ENCODE measurements at places on chromosomes 1 and 21.
A peak's percentile ranks its signal among the peaks of the same experiment; 100 is the strongest.

GRCh38 chr21:35375115-35375514, 326.0 kb upstream of the RUNX1 start:
- no peaks in the 10 kb centered on the region for H3K27me3 ChIP-seq
- no peaks in the 10 kb centered on the region for H3K36me3 ChIP-seq
- no peak overlapping the region for H3K27ac ChIP-seq
- peaks cover 3% of the 10 kb centered on the region for H3K4me1 ChIP-seq
- no peak overlapping the region for H3K4me3 ChIP-seq
- no peak for DNase-seq

- H3K27ac ChIP-seq = no peak overlapping the region
- H3K27me3 ChIP-seq = no peaks in the 10 kb centered on the region
- no peak for DNase-seq
- no peaks in the 10 kb centered on the region for H3K4me1 ChIP-seq
Measured at GRCh38 chr1:225642177-225642576, 10.7 kb downstream of the ENAH start.

GRCh38 chr1:899636-900317, 23.9 kb upstream of the SAMD11 start:
- no peak overlapping the region for H3K27ac ChIP-seq
- H3K4me1 ChIP-seq = no peaks in the 10 kb centered on the region
- DNase-seq = peak; percentile 5
- no peaks in the 10 kb centered on the region for H3K36me3 ChIP-seq

DNA sequence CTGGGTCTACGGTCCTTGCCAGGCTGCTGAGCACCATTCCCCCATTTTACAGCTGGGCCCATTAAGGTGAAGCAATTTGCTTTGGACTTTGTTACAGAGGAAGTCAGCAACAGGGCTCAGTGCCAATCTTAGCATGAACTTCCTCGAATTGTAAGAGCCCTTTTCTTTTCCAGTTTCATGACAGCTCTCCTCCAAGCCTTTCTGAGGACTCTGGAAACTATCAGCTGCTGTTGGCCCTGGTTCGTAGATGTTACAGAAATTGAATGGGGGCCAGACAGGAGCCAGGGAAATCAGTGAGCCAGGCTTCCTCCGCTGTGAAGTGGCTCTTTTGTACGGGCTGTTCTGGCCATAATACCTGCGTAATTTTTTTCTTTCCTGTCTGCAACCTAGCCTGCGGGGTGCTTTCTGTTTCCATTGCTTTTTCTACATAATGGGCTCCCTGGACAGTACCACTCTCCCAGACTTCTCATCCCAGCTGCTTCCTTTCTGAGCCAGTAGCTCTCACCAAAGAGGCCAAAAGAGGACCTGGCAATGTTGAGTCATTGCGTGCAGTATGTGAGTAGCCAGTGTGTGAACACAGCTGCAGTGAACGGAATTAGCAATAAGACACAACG, 386.3 kb downstream of the DISC1 start:
- H3K4me1 ChIP-seq = no peaks in the 10 kb centered on the region
- no peaks in the 10 kb centered on the region for H3K27me3 ChIP-seq
- H3K36me3 ChIP-seq = no peaks in the 10 kb centered on the region
- no peak overlapping the region for H3K4me3 ChIP-seq
- H3K27ac ChIP-seq = no peak overlapping the region

DNA sequence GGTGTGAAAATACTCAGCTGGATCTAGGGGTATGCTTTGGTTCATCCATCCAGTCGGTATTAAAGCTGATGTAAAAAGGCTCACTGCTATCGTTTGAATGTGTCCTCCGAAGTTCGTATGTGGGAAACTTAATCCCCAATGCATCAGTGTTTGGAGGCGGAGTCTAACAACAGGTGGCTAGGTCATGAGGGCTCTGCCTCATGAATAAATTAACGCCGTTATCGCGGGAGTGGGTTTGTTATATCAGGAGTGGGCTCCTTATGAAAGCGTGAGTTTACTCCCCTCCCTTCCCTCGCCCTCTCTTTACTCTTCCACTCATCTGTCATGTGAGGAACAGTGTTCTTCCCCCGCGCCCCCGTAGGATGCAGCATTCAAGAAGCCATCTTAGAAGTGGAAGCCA, 48.9 kb upstream of the ZNF281 start:
- no peak for DNase-seq
- H3K36me3 ChIP-seq = no peaks in the 10 kb centered on the region
- H3K27me3 ChIP-seq = peaks cover 3% of the 10 kb centered on the region
- no peaks in the 10 kb centered on the region for H3K4me1 ChIP-seq
- H3K27ac ChIP-seq = no peak overlapping the region

GRCh38 chr1:246987083-246987690, 20.7 kb downstream of the ZNF695 start:
- no peak overlapping the region for H3K27ac ChIP-seq
- DNase-seq = no peak
- no peaks in the 10 kb centered on the region for H3K27me3 ChIP-seq
- H3K4me1 ChIP-seq = no peaks in the 10 kb centered on the region
- H3K4me3 ChIP-seq = no peak overlapping the region

DNA sequence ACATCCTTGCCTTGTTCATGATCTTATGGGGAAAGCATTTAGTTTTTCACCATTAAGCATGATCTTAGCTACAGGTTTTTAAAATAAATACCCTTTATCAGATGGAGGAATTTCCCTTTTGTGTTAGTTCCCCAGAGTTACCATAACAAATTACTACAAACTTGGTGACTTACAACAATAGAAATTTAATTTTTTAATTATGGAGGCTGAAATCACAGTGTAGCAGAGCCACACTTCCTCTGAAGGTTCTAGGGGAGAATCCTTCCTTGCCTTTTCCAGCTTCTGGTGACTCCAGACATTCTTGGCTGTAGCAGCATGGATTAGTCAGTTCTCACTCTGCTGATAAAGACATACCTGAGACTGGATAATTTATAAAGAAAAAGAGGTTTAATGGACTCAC, 18.5 kb downstream of the MIGA1 start:
- no peak overlapping the region for H3K4me3 ChIP-seq
- no peak overlapping the region for H3K27ac ChIP-seq
- H3K27me3 ChIP-seq = no peaks in the 10 kb centered on the region
- no peak for DNase-seq
- peaks cover 14% of the 10 kb centered on the region for H3K36me3 ChIP-seq
- no peaks in the 10 kb centered on the region for H3K4me1 ChIP-seq

DNA sequence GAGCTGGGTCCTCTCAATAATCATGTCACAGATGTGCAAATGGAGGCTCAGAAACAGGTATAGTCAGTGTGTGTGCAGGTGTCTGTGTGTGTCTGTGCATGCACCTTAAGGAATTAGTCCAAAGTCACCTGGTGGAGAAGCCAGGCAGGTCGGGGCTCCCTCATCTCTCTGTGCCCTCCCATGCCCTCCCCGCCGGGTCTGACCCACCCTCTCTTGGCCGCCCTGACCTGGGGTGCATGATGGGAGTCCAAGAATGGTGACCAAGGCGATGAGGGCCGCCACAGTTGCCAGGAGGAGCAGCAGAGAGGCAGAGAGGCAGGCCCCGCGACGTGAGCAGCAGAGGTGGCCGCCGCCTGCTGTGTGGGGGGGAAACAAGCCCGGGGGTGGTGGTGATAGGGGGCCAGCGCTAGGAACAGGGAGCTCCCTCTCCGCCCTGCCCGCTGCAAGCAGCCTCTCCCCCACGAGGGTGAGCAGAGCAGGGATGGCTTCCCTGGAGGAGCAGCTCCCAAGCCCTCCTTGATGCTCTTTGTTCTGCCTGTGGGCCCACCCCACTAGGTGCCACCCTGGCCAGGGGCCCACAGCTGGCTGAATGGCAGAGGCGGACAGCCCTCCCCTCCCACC, 3.9 kb downstream of the LDLRAD1 start:
- H3K4me3 ChIP-seq = no peak overlapping the region
- H3K27ac ChIP-seq = no peak overlapping the region
- no peaks in the 10 kb centered on the region for H3K36me3 ChIP-seq
- DNase-seq = no peak

- no peak overlapping the region for H3K4me3 ChIP-seq
- H3K27me3 ChIP-seq = peaks cover 55% of the 10 kb centered on the region
- peaks cover 3% of the 10 kb centered on the region for H3K4me1 ChIP-seq
Measured at GRCh38 chr1:6513320-6513801, 21.9 kb upstream of the PLEKHG5 start.

DNA sequence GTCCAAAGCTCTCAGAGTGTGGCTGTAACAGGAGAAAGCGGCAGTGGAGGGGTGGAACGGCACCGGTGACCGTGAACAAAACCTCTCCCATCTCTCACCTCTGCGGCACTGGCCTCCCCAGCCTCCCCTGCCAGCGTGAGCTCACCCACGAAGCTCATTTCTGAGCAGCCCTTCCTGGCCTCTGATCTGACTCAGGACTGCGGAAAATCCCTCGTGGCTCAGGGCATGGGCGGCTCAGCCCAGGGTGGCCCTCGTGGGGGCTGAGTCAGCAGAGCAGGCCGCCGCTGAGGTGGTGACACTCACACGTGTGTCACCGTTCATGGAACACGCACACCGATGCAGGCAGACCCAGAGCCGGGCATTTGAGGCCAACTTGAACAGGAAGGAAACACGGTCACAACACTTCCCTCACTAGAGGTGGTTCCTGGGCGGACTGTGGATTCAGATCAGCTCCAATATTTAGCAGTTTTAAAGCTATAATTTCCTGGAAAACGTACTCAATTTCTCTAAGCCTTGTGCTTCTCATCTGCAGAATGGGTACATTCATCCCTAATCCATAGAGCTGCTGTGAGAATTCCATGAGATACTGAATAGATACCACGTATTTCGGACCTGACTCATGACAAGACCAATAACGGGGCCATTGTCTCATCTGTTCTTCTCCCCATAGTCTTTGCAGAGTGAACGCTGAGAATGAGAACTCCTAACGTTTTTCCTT, 115.0 kb upstream of the TMPRSS2 start:
- H3K36me3 ChIP-seq = no peaks in the 10 kb centered on the region
- H3K27ac ChIP-seq = no peak overlapping the region
- DNase-seq = no peak
- H3K4me3 ChIP-seq = no peak overlapping the region
- H3K27me3 ChIP-seq = peaks cover 57% of the 10 kb centered on the region

DNA sequence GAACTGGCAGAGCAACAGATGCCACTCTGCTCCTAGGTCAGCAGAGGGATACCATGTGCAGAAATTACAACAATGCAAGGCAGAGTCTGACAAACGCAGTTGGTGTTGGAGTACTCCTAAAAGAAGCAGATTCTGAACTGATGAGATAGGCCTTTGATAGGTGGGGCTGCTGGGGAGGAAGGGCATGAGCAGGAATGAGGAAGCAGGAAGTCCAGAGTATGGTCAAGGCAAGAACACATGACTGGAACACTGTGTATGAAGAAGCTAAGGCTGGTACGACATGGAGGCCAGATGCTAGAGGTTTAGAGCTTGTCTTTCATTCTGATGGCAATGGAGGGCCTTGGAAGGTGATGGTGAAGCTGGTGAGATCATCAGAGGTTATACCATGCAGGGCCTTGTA, 11.5 kb upstream of the THRAP3 start:
- no peaks in the 10 kb centered on the region for H3K36me3 ChIP-seq
- H3K4me1 ChIP-seq = peaks cover 13% of the 10 kb centered on the region
- no peak for DNase-seq
- H3K4me3 ChIP-seq = no peak overlapping the region
- no peak overlapping the region for H3K27ac ChIP-seq

DNA sequence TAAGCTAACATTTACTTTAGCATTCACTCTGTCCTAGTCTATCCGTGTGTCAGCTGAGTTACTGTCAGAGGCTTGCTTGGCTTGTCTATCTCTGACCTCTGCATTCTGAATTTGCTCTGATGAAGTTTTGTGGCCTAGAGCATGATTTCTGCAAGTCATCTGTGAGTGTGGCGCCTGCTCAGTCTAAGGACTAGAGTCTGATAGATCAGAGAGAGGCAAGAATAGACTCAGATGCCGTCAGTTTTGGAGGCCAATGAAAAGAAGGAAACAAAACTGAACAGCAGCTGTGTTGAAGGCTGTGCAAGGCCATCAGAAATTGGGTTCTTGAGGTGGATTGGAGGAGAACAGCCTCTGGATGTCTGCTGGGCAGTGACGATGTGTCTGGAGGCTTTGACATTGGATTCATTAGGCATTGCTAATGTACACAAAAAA, 573.1 kb downstream of the USP25 start:
- no peaks in the 10 kb centered on the region for H3K36me3 ChIP-seq
- no peaks in the 10 kb centered on the region for H3K27me3 ChIP-seq
- H3K27ac ChIP-seq = no peak overlapping the region
- DNase-seq = no peak
- no peak overlapping the region for H3K4me3 ChIP-seq

DNA sequence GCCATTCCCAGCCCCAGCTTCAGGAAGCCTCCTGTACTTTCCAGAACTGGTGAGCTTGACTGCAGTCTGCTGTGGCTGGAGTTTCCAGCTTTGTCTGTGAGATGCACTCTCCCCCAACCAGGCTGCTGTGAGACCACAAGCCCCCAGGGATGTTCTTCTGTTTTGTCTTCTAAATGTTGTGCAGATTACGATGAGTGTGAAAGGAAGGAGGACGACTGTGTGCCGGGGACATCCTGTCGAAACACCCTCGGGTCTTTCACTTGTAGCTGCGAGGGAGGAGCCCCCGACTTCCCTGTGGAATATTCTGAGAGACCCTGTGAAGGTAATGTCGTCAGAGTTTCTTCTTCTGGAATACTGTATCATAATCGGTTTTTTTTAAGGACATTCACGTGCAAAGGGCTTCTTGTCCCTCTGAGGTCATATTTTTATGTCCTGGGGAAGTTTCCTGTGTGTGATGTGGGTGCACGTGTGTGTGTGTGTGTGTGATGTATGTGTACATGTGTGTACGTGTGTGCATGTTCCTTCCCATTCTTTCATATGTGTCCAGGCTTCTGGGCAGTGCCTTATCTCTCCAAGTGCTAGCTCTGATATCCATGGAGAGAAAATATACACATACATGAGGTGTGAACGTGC, 49.9 kb downstream of the UMODL1 start:
- H3K27me3 ChIP-seq = peaks cover 30% of the 10 kb centered on the region
- H3K4me1 ChIP-seq = peaks cover 12% of the 10 kb centered on the region
- no peak for DNase-seq
- no peaks in the 10 kb centered on the region for H3K36me3 ChIP-seq

DNA sequence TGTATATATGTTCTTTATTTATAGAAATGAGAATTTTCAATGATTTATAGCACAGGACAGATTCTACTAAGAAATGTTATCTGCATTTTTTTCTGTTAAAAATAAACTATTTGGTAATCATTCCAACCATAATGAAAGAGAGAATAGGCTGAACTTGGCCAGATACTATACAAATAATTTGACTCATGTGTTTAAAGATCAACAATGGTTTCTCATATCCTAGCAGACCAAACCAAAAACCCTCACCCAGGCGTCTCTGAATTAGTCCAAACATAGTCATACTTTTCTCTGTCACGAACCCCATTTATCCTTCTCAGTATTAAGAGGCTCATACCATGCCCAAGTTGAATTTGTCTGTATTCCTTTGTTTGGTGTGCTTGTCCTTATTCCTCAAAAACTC, 40.3 kb downstream of the RPE65 start:
- DNase-seq = no peak
- no peaks in the 10 kb centered on the region for H3K4me1 ChIP-seq
- H3K27me3 ChIP-seq = no peaks in the 10 kb centered on the region
- no peak overlapping the region for H3K4me3 ChIP-seq

All from K562 (cell line).